ENCODE measurements at places on chromosomes 1 and 21.

GRCh38 chr1:62796221-62796620 lies 12.3 kb downstream of the ATG4C start:
- no peak for DNase-seq

GRCh38 chr1:37096523-37096922 lies 62.2 kb upstream of the GRIK3 start:
- DNase-seq = no peak

- DNase-seq = no peak
Measured at GRCh38 chr21:44548381-44548780, 2.9 kb downstream of the KRTAP10-2 start.

DNA sequence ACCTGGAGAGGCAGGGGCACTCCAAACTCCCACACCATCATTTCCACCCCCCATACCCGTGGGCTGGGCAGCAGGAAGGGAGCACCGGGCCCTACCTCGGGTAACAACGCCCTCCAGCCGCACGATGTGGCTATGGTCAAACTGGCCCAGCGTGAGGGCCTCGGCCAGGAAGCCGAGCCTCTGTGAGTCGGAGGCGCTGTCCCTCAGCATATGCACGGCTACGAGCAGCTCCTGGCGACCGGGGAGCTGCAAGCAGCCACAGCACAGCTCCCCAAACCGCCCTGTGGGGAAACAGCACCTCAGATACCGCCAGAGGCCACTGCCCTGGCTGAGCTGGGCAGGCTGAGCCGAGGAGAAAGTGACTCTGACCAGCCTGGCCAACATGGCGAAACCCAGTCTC lies 29.2 kb downstream of the CDCA8 start:
- DNase-seq = no peak

DNA sequence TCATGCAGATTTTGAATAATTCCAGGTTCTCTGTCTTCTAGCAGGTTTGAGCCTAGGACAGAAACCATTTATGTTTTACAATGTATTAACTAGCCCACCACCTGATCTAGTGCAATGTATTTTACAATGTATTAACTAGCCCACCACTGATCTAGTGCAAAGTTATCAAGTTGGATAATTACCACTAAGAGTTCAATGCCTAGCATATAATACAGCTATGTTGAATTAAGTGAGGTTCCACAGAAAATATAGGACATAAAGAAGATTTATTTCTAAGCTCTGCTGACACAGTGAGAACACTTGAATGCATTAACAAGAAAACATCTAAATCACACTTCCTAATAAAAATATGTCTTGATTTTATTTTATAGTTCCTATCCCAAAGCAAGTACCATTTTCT lies 854.6 kb upstream of the NEGR1 start:
- no peak for DNase-seq

- no peak for DNase-seq
Measured at GRCh38 chr1:5597171-5597850, 394.9 kb downstream of the NPHP4 start.

DNA sequence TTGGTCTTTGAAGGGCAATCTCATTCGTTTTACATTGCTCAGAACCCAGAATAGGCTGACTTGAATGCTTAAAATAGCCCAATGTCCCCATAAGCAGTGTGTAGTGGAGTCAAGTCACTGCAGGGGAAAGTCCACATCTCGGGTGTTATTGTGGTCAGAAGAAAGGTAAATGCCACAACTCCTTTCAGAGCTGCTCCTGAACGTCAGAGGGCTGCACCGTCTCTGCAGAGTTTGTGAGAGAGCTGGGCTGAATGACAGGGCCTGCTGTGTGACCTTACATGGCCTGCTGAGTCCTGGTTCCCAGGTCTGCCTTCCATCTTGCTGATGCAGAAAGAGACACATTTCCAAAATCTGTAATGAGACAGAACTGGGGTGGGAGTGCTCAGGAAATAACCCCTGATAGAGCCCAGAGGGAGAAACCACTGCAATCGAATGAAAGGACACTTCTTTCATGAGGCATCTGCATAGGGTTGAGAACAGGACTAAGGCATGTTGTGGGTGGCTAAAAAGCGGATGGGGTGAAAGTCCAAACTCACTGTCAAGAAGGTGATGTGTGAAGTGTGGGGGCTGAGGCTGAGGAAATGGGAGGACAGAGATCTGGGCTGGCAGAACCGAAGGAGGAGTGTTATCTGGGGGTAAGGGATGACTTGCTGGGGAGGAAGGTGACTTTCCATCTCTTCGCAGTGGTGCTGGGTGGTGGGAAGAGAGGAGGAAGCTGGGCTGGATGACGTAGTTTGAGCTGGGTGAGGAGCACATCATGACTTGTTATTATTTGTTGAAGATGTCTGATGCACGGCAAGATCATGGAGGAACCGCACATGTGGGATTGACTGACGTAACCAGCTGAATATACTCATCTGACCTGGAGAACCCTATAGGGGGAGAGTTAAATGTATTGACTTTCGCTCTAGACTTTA lies 33.7 kb downstream of the XCL2 start:
- DNase-seq = no peak

DNA sequence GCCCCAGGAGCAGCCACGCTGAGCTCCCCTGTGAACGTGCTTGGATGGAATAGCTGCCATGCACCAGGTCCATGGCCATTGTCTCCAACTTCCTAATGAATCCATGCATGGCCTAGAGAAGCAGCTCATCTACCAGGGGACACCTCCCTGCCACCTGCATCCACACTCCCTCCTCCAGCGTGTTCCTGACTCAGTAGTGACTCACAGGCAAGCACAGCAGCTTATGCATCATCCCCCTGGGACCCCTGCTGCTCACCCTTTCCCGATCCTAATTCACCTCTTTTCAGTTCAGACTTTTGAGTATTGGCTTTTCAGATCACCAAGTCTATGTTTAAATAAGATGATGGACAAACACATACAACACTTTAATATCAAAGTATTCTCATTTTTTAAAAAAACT lies 39.9 kb upstream of the TADA1 start:
- DNase-seq = no peak

- DNase-seq = no peak
Measured at GRCh38 chr1:99634971-99635624, 10.8 kb upstream of the PALMD start.

DNA sequence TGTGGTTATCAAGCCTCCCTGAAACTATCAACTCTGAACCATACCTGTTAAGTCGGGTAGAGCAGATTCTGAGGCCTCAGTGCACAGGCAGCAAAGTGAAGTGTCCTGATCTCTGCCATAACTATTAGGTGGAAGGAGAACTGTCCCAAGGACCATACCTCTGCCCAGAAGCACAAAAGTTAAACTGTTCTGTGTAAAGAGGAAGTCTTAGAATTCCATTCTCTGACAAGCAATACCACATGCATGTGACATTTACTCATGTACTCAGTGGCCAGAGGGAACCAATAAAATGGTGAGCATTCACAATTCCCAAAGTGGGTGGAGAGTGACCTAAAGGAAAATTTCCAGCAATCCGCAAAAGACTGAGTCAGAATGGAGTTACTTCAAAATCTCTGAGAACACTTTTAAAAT lies 61.0 kb downstream of the TOR3A start:
- no peak for DNase-seq

- no peak for DNase-seq
Measured at GRCh38 chr21:38356883-38357625, 100.3 kb downstream of the KCNJ15 start.

GRCh38 chr1:217527151-217527550 lies 103.7 kb downstream of the GPATCH2 start:
- DNase-seq = no peak

DNA sequence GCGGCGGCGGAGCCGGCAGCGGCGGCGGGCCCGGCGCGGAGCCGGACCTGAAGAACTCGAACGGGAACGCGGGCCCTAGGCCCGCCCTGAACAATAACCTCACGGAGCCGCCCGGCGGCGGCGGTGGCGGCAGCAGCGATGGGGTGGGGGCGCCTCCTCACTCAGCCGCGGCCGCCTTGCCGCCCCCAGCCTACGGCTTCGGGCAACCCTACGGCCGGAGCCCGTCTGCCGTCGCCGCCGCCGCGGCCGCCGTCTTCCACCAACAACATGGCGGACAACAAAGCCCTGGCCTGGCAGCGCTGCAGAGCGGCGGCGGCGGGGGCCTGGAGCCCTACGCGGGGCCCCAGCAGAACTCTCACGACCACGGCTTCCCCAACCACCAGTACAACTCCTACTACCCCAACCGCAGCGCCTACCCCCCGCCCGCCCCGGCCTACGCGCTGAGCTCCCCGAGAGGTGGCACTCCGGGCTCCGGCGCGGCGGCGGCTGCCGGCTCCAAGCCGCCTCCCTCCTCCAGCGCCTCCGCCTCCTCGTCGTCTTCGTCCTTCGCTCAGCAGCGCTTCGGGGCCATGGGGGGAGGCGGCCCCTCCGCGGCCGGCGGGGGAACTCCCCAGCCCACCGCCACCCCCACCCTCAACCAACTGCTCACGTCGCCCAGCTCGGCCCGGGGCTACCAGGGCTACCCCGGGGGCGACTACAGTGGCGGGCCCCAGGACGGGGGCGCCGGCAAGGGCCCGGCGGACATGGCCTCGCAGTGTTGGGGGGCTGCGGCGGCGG lies 1.0 kb downstream of the ARID1A start:
- no peak for DNase-seq

DNA sequence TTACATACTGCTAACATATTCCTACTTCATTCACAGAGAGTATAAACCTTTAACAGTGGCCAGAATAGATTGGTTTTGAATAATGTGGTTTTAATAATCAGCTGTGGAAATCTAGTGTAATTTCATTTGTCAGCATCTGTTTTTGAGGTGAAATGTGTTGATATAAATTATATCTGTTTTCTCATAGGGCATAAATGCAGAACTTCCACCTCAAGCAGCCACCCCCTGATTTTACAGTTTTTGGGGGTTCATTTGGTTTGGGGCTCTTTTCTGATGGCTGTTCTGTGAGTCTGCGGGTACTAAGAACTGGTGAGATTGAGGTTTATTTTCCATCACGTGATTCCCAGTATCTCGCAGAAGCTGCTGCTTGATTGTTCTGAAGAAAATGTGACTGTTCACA lies 23.2 kb downstream of the EDARADD start:
- no peak for DNase-seq

GRCh38 chr21:42624095-42624790 lies 29.2 kb upstream of the PDE9A start:
- no peak for DNase-seq

- DNase-seq = no peak
Measured at GRCh38 chr1:3456449-3456963, 2.0 kb downstream of the ARHGEF16 start.

- DNase-seq = no peak
Measured at GRCh38 chr1:145692785-145693443, 14.3 kb downstream of the PDZK1 start.
